CD4-positive, alpha-beta T cell treated with Interleukin-4 for 1 hour (primary cell): ENCODE measurements at places on chromosomes 11 and 22.

- DNase-seq: no peak
These were observed 9.0 kb downstream of the SCN3B start for GRCh38 chr11:123645286-123645975.

GRCh38 chr11:134407923-134408322 lies 4.1 kb downstream of the B3GAT1 start:
- DNase-seq: no peak

- DNase-seq: no peak
These were observed 47.7 kb downstream of the LRFN4 start for GRCh38 chr11:66904561-66904960.

DNA sequence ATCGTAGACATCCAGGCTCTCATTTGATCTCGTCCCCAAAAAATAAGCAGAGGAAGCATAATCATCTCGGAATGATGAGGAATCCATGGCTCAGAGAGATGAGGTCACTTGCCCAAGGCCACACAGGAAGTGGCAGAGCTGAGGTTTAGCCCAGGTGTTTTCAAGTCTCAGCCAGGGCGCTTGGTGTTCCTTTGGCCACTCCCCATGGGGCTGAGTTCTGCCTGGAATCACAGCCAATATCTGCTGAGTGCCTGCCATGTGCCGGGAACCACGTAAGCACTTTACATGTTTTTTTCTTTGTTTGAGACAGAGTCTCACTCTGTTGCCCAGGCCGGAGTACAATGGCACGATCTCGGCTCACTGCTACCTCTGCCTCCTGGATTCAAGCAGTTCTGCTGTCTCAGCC lies 29.5 kb upstream of the MYH9 start:
- DNase-seq: no peak

DNA sequence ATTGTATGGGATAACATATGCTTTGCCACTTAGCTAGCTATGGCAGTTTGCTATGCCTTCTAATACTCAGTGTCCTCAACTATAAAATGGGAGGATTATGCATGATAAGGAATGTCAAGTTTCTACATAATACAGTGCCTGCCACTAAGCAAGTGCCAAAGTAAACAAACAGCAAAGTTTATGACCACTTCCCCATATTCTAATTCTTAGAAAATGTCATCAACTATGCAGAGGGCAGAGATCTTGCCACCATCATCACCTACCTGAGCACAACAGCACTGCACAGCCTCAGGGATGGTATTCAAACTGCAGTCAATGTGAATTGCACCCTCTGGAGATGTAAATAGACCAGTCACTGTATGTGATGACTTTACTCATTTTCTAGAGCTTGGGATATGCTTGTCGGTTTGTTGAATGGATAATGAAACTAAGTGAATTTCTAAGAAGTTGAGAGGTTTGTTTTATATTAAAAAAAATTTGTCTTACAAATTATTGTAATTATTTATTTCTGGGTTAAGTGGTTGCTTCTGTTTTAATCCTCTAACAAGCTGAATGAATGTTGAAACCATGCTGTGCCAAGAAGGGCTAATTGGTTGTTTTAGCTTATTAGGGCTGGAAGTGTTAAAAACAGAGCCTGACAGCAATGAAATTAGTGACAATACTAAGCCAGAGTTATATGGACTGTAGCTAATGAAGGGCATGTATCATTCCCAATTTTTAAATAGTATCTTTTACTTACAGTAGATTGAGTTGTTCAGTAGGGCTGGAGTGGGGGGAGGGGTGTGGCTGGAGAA lies 398.4 kb downstream of the CNTN5 start:
- DNase-seq: no peak

- DNase-seq: no peak
These were observed 34.0 kb downstream of the MUC6 start for GRCh38 chr11:1002406-1002984.

DNA sequence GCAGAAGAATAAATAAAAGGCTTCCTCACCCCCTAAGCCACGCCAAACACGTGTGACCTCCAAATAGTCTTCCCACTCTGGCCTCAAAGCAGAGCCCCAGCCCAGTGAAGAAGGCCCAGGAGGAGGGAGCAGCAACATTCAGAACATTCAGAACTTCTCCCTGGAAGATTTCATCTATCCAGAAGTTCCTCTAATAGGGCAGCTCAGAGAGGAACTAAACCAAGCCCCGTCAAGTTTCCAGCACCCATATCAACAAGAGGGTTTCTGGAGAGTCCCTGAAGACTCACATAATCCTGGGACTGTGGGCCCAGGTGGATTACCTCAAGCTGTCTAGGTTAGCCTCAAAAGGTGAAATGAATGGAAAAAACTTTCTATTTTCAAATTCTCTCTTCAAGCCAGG lies 39.4 kb downstream of the PC start:
- no peak for DNase-seq

GRCh38 chr11:68673306-68673945 lies 10.9 kb upstream of the GAL start:
- DNase-seq: no peak

DNA sequence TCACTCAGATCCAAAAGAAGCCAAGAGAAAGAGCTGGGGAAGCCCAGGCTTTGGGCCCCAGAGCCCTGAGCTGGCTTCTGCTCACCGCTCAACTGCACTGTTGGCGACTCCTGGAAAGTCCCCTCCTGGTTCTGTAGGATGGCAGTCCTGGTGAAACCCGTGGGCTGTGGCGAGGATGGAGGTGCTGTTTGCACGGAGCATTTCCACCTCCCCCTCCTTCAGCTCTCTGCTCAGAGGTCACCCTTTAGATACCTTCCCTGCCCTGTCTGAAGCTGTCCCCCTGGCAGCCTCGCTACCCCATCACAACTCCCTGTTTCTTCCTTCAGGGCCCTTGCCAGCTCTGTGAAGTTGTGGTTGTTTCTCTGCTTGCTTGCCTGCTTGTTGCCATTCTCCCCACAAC lies 97.8 kb downstream of the MYO18B start:
- no peak for DNase-seq

DNA sequence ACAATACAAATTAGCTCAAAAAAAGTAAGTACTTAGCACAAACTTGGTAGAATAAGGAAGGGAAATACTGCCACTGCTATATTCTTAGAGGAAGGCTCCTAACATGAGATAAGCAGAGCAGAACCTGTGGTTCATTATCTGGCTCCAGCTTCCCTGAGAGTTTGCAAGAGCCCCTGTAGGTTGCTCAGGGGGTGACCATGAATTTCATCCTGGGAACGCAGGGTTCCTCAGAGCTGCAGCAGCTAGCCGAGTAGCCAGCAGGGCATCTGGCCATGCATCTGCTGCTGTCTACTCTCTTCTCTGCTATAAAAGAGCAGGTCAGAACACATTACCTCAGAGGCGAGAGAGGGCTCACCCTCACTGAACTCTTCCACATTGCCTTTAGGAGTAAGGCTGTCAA lies 67.3 kb downstream of the TRPC6 start:
- no peak for DNase-seq

- no peak for DNase-seq
These were observed 473.0 kb downstream of the BRD1 start for GRCh38 chr22:49354516-49355210.

DNA sequence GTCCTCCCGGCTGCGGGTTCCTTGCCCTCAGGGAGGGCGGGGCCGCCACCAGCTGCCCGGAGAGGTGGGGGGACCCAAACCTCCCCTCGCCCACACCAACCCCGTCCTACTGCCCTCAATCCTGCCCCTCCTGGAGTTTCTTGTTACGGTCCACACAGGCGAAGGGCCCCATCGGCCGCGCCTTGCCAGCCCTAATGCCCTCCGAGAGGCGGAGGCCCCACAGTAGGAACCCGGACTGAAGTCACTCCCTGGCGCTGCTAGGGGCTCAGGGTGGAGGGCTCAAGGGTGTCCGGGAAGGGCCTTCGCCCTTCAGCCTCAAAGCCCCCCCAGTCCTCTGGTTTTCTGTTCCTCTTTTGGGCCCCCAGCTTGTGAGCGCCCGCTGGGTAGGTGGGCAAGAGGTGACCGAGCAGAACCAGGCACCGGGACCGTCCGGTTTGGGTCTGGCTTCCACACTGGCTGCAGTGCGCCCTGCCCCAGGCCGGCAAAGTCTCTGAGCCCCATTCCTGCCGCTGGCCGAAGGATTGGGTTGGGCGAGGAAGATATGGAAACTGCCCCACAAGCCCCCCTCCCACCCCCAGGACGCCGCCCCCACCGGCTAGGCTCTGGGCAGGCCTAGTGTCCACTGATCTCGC lies 24.5 kb downstream of the DUSP8 start:
- DNase-seq: peak; percentile 11

DNA sequence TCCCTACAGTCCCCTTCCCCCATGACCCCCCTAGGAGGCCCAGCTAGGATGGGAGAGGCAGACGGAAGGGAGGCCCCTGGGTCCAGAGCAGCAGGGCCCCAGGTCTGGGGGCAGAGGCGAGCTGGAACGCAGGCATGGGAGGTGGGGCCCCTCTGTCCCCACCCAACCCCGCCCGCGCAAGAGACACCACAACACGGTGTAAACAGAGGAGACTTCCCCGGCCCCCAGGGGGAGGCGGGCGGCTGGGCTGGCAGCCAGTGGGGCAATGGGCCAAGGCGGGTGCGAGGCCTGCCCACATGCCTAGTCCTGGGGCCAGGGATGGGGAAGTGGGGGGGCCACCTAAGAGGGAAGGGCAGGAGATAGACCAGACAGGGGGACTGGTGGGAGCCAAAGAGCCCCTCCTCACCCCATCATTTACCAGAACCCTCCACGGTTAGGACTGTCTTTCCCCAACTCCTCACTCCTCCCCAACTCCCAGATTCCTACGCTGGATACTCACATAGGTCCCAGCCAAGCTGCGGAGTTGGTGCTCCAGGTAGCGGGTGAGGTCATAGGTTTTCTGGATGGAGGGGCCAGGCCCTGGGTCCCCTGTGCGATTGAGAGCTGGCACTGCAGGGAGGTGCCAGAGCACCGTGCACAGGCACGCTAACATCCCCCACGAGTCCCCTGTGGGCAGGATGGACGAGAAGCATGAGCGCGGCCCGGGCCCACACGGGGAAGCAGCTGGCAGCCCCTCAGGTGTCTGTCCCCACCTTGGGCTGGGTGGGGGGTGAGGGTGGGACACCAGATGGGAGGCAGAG lies 6.2 kb downstream of the CLCF1 start:
- no peak for DNase-seq

DNA sequence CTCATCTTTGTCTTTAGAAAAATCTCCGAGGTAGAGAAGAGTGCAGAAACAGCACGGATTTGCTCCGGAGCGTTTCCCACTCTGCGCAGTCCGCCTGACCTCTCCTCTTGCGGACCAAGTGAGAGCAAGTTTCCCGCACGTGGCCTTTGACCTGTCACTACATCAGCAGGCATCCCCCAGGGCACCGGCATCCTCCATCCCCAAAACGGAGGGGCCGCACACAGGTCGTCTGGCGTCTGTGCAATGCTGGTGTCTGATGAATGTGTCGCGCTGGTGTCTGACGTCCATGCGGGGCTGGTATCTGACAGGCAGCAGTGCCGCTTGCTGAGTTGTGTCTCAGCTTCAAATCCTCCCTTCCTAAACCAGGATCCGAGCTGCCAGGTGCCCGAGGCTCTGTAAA lies 739 bp upstream of the MRGPRE start:
- no peak for DNase-seq

GRCh38 chr11:115931548-115932083 lies 427.4 kb upstream of the CADM1 start:
- no peak for DNase-seq

GRCh38 chr11:45610627-45611026 lies 54.8 kb downstream of the CHST1 start:
- DNase-seq: no peak

- DNase-seq: no peak
These were observed 533.3 kb downstream of the OPCML start for GRCh38 chr11:132999031-132999430.

DNA sequence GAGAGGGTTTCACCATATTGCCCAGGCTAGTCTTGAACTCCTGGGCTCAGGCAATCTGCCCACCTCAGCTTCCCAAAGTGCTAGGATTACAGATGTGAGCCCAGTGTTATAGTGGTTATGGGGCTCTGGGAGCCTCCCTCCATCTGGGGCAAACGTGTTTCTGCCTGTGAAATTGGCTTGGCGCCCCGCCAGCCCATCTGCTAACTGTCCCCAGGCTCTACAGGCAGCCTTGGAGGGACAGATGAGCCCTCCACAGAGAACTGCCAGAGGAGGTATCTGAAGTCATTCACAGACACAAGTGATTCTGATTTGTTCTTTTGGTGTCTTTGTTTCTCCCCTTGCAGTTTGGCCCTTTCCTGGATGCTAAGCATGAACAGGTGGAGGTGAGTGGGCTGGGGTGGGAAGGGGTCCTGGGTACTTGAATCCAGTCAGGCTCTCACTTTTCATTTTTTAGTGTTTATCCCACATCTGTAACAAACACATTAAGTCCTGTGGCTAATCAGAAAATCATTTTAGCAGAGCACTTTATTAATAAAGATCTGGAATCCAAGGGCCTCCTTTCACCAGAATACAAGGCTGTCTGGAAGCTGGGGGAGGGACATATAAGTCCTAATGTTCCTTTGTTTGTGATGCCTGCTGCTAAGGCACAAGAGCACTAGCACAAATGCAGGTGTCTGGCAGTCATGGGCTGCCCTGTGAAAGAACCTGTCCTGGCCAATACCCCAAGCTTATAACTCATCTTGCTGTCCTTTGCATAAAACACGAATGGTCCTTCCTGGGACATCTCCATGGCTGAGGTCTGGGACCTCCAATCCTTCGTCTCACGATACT lies 25.7 kb upstream of the CDC42EP2 start:
- no peak for DNase-seq

- no peak for DNase-seq
These were observed 86.1 kb downstream of the CADM1 start for GRCh38 chr11:115418081-115418480.

- no peak for DNase-seq
These were observed 93.5 kb upstream of the DBX1 start for GRCh38 chr11:20253796-20254195.

DNA sequence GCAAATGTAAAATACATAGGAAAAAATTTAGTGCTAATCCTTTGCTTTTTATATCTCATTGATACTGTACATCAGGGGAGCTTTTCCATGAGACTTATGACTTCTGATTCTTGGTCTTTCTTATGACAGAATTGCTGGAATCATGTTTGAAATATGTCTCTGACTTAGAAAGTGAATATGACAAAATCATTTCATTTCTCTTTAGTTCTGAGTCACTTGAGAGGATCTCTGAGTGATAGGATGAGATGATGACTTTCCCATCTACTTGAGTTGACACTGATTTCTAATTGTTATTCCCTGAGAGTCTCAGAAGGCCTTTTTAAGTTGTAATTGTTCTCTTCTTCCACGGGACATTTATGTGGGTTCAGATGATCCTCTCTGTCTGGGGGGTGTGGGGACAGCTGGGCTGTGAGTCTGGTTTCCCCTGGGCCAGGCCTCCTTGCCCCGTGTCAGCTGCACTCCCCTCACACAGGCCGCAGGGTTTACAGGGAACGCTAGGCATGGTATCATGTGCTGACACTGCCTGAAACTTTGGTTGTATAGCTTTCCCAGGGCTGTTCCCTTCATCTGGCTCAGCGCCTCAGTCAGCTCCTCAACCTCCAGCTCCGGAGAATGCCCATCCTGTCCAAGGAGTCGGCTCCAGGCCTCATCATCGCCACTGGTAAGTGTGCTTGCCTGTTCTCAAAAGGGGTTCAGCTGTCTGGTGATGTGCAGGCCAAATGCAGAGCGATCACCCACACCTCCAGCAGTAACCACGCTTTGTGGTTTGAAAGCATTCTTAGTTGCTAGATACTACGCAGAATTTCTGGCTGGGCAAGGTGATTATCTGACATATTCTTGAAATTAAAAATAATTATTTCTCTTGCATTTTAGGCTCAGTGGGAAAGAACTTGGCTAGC lies 69.5 kb upstream of the SORL1-AS1 start:
- DNase-seq: no peak

- DNase-seq: no peak
These were observed 1442.7 kb downstream of the TBC1D22A start for GRCh38 chr22:48205161-48205560.

- no peak for DNase-seq
These were observed 65.2 kb upstream of the SESN3 start for GRCh38 chr11:95296165-95296564.

- no peak for DNase-seq
These were observed 542.1 kb downstream of the MN1 start for GRCh38 chr22:27259433-27259832.
